ENCODE measurements at places on chromosomes 12 and 14.

DNA sequence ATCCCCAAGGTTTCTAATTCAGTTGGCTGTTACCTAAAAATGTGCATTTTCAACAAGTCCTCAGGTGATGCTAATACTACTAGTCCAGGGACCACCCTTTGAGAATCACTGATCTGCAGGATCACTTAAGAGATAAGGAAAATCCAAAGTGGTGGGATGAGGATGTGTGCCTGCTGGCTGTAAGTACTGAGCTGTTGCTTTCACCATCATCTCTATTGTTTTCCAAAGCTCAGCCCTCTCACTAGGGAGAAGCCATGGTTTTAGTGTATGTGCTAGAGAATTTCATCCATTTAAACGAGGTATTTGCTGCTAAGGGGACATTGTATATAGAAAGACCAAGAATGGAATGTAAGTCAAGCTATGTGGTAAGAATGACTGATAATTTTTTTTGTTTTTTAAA, 202.3 kb downstream of the KIF21A start:
- DNase-seq: no peak

GRCh38 chr12:115325858-115326257, 641.9 kb upstream of the TBX3 start:
- no peak for DNase-seq

DNA sequence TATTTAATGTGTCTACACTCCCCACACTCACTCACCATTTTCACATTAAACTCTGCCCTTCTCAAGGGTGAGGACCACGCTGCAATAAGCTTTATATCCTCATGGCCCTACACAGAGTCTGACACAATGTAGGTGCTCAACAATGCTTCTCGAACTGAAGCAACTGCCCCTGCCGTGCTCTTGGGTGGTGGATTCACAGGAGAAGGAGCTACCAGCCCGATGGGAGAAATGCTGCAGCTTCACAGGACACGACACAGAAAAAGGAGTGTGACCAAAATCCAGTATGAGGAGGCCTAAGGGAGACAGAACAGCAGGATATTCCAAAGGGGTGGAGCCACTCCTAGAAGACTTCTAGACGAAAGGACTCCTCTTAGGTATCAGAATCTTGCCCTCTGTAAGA, 6.5 kb upstream of the KRT3 start:
- no peak for DNase-seq

DNA sequence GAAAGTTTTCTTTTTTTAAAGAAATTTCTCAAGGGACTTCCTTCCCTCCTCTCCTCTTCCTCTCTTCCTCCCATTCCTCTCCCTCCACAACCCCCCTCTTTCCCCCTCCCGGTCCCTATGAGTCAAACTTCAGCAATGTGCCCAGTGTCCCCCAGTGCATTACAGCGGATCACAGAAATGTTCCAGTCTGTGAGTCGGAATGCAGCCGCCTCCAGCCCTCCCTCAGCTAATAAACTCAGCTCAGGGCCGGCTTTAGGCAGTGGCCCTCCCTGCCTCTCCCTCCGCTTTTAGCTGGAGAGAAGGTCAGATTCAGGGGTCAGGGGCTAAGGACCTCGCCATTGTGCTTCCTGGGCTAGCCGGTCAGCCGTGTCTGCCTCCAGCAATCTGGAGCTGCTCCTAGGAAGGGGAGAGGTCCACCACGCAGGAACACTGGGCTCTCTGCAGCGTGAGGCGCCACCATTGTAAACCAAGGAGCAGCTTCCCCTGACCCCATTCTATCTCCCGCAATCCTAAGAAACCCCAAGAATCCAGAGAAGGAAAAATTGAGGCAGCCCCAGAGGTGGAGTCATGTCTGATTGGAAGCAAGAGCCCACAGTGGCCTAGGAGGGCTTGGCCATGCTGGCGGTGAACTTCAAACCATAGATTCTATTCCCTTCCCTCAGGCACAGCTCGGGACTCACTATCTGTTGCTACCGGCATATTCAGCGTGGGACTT, 1.1 kb upstream of the HDAC7 start:
- peak; percentile 99 for DNase-seq

DNA sequence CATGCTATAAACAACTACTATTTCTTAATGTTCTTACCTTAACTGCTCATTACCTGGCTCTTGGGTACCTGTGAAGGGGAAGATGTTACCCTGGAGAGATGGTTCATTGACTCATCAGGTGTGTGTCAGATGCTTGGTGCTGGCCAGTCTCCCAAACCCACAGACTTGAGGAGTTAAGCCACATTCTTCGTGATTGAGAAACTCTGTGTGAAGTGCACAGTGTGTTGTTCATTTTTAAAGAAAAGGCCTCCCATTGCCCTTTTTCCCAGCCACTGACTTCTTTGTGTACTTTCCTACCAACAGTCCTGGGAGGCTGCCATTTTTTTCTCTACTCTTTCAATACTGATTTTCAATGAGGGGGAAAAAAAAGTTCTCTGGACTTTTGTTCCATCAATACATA, 3.2 kb downstream of the MGST1 start:
- peak; percentile 95 for DNase-seq

DNA sequence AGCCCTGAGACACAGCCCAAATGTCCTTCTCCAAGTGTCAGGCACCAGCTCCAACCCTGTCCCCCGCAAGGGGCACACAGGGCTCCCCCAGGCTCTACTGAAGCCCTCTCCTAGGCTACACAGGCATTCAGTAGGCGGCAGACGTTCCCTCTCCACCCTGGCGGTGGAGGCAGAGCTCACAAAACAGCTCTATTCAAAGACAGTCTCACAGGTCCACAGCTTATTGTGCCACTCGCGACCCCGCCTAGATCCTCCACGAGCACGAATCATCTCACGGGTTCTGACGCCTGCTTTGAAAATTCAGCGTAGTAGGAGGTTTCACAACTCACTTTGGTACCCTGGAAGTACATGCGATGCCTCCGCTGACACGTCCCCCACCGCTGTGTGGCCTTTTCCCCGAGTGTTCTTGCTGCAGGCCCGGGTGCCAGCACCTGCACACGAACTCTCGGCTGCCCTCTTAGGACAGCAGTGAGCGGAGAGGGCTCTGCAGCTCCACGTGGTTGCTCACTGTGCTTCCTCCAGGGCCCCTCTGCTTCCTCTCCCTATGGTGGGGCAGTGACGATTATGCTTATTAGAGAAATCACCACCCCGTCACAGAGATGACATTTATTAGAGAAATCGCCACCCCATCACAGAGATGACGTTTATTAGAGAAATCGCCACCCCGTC, 78.5 kb downstream of the ADGRD1 start:
- no peak for DNase-seq

DNA sequence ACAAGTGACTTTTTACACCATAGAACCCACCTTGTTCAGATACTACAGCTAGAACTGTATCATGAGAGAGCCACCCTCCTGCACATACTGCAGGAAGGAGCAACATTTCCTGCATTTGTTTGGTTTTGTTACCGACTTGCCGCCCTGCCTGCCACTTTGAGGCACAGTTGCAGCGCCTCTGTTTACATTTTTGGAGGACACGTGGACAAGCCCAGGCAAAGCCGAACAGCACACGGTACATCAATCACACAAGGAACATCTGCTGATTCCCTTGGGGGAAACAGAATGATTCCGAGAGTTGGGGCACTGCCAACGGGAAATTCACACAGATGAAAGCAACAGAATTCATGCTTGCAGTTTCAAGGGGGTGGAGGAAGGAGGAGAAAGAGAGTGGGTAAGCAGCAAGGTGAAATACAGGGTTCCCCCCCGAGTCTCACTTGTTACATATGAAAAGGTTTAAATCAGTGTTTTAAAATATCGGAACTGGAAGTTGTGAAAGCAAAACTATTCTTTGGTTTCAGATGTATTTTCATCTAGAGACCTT, 110.7 kb downstream of the BTG1 start:
- peak; percentile 89 for DNase-seq

- DNase-seq: peak; percentile 71
Measured at GRCh38 chr12:4269279-4269991, 4.1 kb upstream of the CCND2 start.

- peak; percentile 91 for DNase-seq
Measured at GRCh38 chr14:22194664-22195063, 394.4 kb downstream of the DAD1 start.

DNA sequence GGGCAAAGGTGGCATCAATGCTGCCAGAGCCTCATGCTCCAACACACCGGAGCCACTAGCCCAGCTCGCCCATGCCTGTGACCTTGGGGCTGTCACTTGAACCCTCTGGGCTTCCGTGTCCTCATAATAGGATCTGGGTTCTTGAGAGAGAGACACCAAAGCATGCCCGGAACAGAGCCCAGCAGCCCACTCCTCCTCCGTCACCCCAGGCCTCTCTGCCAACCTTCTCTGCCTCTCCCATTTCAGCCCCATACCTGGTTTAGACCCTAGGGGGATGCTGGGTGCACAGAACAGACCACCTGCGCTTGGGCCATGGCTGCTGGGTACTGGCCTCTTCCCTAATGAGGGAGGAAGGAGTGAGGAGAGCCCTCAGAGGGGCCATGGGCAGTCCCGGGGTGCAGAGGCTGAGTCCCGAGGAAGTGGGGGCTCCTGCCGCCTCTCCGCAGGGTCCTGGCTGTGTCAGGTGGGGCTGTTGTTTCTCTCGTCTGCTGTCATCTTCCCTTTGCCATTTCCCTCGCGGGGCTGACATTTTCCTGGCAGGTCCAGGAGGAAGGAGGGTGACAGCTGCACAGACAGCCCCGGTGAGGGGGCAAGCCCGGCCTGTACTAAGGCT, 172.4 kb upstream of the RTL1 start:
- DNase-seq: no peak

DNA sequence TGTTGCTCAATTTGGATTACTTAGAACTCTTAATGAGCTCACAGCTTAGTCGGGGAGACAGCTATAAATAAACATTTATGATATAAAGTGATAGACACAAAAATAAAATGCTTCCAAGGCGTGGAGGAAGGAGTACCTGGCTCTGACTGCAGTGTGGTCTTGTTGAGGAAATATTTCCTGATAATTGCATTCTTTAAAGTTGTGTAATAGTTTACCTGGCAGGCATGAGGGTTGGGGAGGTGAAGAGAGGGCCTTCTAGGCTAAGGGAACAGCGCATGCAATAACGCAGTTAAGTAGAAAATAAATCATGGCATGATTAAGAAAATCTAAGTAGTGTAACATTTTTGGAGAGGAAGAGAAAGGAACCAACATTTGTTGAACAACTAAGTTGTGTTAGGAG, 260.5 kb upstream of the ATP2B1 start:
- no peak for DNase-seq

GRCh38 chr14:33525626-33526025, 425.2 kb downstream of the EGLN3 start:
- peak; percentile 12 for DNase-seq

- no peak for DNase-seq
Measured at GRCh38 chr14:58566979-58567378, 70.8 kb upstream of the DACT1 start.

- DNase-seq: peak; percentile 52
Measured at GRCh38 chr14:100383727-100384158, 60.6 kb downstream of the SLC25A47 start.

- no peak for DNase-seq
Measured at GRCh38 chr14:104547998-104548700, 31.4 kb upstream of the C14orf180 start.

DNA sequence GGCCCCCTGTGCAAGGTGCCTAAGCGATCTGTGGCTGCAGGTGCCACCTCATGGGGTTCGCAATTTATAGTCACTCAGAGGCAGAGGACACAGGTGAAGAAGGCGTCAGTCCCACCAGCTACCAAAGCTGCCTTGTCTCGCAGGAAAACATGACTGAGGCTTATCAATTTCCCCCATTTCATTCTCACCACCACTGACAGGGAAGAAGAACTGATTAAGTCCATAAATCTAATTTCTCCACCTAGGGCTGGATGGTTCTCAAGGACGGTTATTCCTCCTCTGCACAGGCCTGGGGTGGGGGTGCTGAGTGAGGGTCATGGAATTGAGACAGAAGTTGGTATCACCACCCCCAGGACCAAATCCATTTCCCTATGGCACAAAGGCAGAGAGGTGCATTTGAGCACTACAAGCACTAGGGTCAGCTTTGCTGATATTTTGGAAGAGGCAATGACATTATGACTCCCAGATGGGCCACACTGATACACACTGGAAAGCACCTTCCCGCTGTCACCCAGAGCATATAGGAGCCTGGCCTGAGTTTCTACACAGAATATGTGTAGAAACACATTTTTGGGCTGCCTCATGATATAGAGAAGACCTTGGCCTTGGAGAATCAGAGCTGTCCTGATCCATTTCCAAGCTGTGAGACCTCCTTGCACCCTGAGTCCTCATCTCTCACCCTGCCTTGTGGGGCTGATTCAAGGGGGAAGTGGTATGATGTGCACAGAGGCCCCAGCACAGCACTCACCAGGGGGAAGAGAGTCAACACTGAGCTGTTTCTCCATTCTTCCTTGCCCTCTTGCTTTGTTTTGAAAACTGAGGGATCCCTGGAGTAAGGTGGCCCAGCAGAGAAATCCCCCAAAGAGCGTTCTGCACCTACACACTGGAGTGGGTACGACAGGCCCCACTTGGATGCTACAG, 59.4 kb downstream of the PITPNM2 start:
- DNase-seq: no peak

GRCh38 chr14:35403603-35404448, 723 bp downstream of the NFKBIA start:
- DNase-seq: peak; percentile 93

GRCh38 chr14:68819260-68819691, 26.4 kb upstream of the ZFP36L1 start:
- peak; percentile 63 for DNase-seq
